ENCODE measurements at places on chromosomes 1 and 21.

DNA sequence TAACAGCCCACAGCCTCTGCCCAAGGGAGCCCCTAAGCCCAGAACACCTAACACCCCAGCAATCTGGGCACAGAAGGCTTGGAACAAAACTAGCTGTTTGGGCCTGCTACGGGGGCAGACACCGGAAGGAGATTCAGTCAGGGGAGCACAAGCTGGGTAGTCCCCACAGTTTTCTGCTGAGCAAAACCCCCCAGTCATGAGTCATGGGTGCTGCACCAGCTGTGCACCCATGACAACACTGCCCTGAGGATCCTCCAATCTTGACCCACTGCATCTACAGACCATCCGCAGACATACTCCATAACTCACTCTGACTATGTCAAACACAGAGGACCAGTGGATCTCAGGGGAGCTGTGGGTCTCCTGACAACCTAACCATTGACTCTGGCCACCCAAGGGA, 105.1 kb downstream of the LRIG2 start:
- no peak for DNase-seq

DNA sequence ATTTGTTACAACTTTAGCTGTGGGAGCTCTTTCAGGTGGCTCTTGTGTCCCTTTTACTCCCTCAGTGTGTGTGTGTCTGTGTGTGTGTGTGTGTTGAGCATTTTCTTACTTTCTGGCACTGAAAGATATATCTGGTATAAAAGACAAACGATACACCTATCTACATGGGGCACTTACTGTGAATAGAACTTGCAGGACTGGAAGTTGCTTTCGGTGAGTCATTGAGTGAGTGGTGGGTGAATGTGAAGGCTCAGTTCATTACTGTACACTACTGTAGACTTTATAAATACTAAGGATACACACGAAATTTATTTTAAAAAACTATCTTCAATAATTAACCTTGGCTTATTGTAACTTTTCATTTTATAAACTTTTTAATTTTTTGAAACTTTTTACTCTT, 38.7 kb downstream of the BTBD8 start:
- DNase-seq, result no peak

GRCh38 chr1:230728710-230729392, 14.9 kb upstream of the AGT start:
- no peak for DNase-seq

DNA sequence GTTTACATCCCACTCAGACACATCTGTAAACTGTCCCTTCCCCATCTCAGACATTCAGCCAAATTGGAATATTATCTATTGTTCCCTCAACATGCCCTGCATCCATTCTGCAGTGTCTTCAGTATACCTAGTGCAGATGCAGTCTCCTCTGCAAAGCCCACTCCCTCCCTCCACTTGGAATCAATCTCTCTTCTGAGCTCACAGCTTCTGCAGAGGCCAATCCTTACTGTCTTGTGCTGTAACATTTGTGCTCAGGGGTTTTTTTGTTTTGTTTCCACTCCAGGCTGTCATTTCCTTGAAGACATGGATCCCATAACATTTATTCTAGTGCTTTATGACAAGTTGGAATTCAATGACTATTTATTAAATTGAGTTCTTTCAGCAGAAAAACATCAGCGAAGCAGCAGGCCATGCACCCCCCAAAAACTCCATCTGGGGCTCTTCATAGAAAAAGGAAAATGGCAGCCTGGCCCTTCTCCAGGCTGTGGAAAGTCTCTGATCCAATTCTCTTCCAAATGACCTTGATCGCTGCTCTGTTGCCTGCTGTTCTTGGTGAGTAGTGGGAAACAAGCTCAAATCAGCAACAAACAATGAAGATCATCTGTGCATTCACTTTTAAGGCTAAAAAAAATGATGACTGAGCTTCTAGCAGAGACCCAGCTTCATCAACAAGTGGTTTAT, 8.7 kb downstream of the C4BPA start:
- DNase-seq, result no peak

All from left lung (tissue), 14 donors.